ENCODE measurements at places on chromosomes 2 and 18. TPM values are rescaled to one million over a fixed set of nuclear protein-coding genes. Genes with fewer than 3 reads are reported as not detected.
A peak's percentile ranks its signal among the peaks of the same experiment; 100 is the strongest.

DNA sequence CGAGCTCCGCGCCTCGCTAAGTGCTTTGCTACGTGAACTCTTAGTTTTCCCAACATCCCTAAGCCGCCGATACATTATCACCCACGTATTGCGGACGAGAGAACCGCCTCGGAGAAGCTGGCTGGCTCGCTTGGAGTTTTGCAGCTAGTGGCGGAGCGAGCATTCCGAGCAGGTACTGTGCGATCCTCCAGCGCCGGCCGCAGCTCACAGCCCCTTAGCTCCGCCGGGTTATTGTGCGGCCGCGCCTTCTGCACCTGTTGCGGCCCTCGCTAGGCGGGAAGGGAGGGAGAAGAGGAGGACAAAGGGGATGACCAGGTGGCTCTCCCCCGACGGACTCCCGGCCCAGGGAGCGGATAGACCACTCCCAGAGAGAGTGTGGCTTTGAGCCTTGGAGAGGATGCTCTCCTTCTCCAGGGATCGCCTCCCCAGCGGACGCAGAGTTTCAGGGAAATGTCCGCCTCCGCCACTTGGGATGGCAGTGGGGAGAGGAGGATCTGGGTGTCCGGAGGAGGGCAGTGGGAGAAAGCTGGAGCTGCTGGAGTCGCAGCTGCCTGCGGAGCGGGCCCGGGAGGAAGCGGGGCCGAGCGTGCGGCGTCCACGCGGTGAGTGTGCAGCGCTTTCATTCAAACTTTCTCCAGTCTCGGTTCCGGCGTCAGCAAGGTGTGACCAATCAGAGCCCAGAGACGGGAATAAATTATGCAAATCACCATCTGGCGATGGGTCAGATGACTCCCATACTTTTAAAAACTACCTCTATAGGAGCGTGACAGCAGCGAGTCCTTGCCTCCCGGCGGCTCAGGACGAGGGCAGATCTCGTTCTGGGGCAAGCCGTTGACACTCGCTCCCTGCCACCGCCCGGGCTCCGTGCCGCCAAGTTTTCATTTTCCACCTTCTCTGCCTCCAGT lies at the start of gene LIPG:
LIPG (plus strand) TSS at position 769 of the 905 bp plus-strand sequence. CDS start 252 bp downstream, outside the sequence.
- H3K4me1 ChIP-seq = peaks cover 31% of the 10 kb centered on the region
- H3K4me3 ChIP-seq = peak within 1 kb of the TSS; percentile 71
- no peak for DNase-seq
- no peaks in the 10 kb centered on the region for H3K36me3 ChIP-seq

GRCh38 chr2:134246154-134246874 lies 7.6 kb upstream of the MGAT5 start:
- no peaks in the 10 kb centered on the region for H3K27me3 ChIP-seq
- no peaks in the 10 kb centered on the region for H3K36me3 ChIP-seq
- peaks cover 8% of the 10 kb centered on the region for H3K4me1 ChIP-seq
- H3K4me3 ChIP-seq = no peak overlapping the region
- no peak for DNase-seq
- H3K27ac ChIP-seq = no peak overlapping the region

- no peaks in the 10 kb centered on the region for H3K36me3 ChIP-seq
- no peak overlapping the region for H3K4me3 ChIP-seq
- no peak for DNase-seq
- peaks cover 7% of the 10 kb centered on the region for H3K4me1 ChIP-seq
- no peak overlapping the region for H3K27ac ChIP-seq
These were observed 10.9 kb upstream of the NT5C1B start for GRCh38 chr2:18600255-18600613.

GRCh38 chr18:61651880-61652268 lies 240.9 kb downstream of the RNF152 start:
- H3K4me3 ChIP-seq = no peak overlapping the region
- peaks cover 6% of the 10 kb centered on the region for H3K4me1 ChIP-seq
- no peak for DNase-seq

GRCh38 chr18:45253056-45253565 lies 362.2 kb upstream of the SLC14A2 start:
- H3K27me3 ChIP-seq = no peaks in the 10 kb centered on the region
- H3K4me3 ChIP-seq = no peak overlapping the region
- H3K36me3 ChIP-seq = no peaks in the 10 kb centered on the region
- no peak overlapping the region for H3K27ac ChIP-seq

Gene ATP6V1B1
- total RNA-seq = 3.9 TPM

Gene RUFY4
- not detected for total RNA-seq

Gene COX7A2L
- 105 TPM for total RNA-seq

Gene SGPP2
- not detected for total RNA-seq

Gene ARHGAP28
- 17.9 TPM for total RNA-seq

Gene GKN1
- 0.37 TPM for total RNA-seq
